ENCODE measurements at places on chromosomes 16 and 17.

- no peak for DNase-seq
These were observed 1.2 kb downstream of the TNFRSF17 start for GRCh38 chr16:11966173-11966572.

DNA sequence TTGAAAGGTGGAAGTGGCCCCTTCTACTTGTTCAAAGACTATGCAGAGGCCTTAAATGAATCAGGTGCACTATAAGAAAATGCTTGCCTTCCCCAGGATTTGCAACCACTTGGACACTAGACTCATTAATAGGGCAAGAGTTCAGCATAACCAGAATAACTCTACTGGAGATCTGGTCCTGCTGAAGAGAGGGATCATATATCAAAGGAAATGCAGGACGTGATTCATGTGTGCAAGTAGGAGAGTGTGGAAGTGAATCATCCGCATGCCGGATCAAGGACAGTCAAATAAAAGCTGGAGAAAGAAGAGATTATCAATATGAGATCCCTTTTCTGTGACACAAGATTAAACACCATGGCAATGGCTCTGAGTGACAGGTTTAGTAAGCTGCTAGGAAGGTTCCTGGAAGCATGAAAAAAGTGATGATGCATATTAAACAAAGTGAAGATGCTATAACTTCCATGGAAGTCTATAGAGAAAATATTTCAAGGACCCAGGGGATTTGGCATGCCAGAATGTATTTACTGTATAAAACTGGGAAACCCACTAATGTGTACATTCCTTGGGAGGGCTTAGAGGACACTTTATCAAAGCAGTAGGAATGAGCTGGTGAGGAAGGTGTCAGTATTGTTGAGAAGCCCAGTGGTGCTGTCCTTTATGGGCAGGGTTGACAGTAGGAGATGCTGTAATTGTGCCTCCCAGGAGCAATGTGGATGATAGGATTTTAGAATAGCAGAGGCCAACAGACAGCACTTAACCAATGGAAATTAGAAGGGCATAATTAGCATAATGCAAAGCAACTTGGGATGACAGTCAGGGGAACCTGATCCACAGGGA, 133.1 kb downstream of the ABCA8 start:
- no peak for DNase-seq

DNA sequence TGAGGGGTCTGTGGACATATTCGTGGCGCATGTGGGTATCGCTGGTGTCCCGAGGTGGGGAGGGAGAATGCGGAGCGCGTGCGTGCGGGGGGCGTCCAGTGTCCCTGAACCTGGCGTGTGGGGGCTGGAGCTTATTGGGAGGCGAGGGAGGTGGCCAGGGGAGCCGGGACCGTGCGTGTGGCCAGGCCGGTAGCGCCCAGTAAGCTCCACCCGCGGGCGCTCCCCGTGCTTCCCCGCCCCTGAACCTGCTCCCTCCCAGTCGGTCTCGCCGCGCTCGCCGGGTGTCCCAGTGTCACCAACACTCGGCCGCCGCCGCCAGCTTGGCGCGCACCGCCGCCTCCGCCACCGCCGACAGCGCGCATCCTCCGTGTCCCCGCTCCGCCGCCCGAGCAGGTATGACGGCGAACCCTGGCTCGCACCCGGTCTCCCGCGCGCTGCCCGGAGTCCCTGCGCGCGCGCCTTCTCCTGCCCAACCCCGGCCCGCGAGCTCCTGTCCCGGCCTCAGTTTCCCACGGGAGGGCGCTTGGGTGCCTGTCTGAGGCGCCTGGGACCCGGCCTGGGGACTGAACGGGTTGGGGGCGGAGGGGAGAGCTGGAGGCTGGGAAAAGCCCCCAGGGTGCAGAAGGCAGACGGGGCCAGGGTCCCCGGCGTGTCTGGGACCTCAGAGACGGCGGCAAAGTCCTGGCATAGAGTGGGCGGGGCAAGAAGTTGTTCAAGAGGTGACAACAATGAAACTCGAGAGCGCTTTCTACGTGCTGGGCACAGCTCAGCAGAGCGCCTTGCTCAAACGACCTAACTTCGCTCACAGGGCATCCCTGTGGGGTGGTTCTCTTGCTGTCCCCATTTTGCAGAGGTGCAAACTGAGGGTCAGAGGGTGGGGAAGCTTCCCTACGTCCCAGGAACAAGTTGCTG, at the start of gene SCNN1B:
Gene SCNN1B, plus strand, starts transcription at position 258 of the 912 bp plus-strand sequence. CDS start 46,298 bp downstream, outside the sequence.
- no peak for DNase-seq

DNA sequence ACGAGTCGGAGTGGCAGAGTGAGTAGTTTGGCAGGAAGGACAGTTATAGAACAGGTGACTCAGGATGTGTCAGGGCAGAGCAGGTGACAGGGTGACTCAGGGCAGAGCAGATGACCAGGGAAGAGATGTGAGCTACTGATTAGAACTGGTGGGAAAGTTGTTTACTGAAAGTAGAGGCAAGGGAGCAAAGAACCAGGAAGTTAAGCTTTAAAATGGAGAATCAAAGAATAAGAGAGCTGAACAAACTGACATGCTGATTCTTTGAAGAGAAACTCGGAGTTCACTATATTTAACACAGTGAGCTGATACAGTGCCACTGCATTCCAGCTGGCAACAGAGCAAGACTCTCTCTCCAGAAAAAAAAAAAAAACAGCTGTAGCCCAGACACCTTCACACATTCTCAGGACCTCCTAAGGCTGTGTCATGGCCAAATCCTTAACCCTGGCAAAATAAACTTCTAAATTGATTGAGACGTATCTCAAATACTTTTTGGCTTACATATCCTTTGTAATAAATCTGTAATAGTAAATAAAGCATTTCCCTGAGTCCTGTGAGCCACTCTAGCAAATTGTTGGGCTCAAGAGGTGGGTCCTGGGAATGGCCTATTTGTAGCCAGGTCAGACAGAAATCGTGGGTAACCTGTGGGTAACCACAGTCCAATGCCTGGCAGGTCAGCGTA, 12.3 kb upstream of the UBE2I start:
- no peak for DNase-seq

DNA sequence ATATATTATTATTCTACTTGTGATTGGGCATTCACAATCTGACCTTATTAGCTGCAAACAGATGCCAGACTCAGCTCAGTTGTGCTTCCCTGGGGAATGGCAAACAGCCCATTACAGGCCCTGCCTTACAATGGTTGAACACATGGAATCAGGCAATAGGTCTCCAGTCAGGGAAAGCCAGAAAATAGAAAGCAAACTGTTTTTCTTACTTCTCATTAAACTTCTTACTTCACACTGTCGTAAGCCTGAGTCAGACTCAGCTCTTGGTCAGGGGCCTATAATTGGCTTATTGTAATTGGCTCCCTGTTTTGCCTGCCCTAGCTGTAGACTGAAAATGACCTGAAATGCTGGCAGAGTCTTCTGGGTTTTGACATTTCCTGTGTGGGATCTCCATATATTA, 77.0 kb upstream of the CA10 start:
- DNase-seq = no peak
